Sigmoid colon (tissue), 7 donors: ENCODE measurements at places on chromosomes 11 and 22. TPM values are rescaled to one million over a fixed set of nuclear protein-coding genes. Genes with fewer than 3 reads are reported as not detected.

GLYAT gene
- total RNA-seq, result not detected

MYEOV gene
- total RNA-seq, result not detected

DNA sequence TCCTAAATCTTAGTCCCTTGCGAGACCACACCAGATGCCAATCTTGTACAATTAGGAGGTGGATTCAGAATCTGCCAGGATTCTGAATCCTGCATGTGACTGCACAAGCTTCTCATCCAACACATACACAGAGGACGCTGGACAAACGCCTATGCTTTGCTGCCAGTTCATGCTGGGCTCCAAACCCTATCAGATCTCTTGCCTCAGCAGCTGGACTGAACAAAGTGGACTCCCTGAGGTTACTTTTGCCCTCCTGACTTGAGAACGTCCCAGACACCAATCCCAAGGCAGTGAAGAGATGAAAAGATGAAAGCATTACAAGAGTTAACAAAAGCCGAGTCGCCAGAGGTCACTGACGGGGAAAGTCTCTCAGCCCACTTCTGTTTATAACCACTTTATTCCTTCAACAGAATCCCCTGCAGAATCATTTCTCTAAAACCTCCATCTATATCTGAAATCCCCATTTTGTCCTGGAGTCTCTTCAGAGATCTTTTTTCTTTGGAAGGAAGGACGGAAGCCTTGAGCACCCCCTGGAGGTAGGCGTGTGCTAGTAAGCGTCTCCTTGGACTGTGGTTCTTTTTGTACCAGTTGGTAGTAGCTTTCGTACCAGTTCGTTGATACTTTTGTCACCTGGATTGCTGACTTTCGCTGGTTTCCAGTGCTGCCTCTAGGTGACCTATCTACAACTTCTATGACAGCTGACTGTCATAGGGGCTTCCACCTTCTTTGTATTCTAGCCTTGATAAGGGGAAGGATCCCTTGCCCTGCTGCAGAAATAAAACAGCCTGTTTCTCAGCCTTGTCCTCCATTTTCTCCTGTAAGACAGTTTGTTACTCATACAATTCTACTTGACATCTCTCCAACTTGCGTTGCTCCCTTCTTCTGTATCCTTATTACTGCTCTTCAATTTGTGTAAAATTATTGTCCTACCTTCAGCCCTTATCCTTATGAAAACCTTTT is 26.1 kb upstream of the EED start:
- peak; percentile 77 for DNase-seq

GRCh38 chr11:118042796-118043195 is 34.1 kb upstream of the TMPRSS4 start:
- DNase-seq, result no peak

DNA sequence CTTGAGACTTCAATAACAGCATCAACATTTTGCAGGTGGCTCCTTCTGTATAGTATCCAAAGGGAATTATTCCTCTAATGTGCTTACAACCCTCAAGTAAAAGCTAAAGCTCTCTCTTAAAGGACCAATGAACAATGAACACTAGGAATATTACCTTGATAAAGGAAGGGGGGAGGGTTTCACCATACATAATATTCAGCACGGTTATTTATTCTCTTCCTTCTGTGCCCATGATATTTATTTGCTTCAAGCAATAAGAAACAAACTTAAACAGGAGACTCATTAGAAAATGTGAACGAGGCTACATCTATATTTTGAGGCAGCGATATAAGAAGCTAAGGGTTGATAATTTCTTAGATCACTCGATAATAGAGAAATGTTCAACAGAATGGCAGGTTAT is 21.2 kb downstream of the BLID start:
- DNase-seq, result no peak

GSTT2B gene
- total RNA-seq, result 9.4 TPM

GRCh38 chr22:36606114-36606513 is 77.1 kb upstream of the EIF3D start:
- no peak for DNase-seq

DNA sequence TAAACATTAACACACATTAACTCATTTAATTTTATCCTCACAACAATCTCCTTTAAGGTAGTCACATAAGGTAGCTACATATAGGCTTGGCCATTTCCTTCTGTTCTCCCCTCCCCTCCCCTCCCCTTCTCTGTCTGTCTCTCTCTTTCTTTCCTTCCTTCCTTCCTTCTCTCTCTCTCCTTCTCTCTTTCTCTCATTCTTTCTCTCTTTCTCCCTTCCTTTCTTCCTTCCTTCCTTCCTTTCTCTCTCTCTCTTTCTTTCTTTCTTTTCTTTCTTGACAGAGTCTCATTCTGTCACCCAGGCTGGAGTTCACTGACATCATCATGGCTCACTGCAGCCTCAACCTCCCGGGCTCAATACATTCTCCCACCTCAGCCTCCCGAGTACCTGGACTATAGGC is 22.3 kb upstream of the NUP160 start:
- DNase-seq, result no peak

RAB38 gene
- total RNA-seq, result not detected

DNA sequence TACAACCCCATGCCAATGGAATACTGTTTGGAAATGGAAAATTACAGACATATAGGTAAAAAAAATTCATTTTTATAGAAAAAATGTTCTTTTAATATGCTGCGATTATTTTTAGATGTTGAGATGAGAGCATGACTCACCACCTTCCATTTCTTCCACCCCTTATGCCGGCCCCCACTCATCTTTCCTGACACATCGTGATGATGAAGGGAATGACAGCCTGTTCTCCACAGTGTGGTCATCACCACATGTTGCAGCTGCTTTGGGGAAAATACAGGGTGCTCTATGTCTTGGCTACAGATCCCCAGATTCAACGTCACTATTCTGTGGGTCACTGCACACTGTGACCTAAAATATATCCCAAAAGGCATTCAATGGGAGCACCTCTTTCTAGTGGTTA is 916.2 kb downstream of the METTL15 start:
- no peak for DNase-seq

DNA sequence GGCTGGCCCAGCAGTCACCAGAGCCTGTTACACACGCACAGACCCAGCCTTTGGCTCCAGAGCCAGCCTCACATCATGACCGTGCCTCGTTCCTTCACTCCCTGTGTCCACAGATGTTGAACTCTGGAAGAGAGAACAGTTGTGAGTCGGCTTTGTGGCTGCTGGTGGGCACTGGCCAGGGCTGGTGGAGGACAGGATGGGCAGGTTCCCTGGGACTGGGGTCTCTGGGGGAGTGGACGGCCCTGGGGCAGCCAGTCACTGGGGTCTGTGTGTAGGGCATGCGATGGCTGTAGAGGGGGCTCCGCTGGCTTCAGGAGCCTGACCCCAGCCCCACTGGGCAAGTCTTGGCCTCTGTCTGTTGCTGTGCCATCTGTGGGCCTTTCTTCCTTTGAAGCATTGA is 1070.1 kb downstream of the BRD1 start:
- DNase-seq, result peak; percentile 48

- peak; percentile 24 for DNase-seq
These were observed 30.5 kb downstream of the PLA2G6 start for GRCh38 chr22:38151126-38151500.

DNA sequence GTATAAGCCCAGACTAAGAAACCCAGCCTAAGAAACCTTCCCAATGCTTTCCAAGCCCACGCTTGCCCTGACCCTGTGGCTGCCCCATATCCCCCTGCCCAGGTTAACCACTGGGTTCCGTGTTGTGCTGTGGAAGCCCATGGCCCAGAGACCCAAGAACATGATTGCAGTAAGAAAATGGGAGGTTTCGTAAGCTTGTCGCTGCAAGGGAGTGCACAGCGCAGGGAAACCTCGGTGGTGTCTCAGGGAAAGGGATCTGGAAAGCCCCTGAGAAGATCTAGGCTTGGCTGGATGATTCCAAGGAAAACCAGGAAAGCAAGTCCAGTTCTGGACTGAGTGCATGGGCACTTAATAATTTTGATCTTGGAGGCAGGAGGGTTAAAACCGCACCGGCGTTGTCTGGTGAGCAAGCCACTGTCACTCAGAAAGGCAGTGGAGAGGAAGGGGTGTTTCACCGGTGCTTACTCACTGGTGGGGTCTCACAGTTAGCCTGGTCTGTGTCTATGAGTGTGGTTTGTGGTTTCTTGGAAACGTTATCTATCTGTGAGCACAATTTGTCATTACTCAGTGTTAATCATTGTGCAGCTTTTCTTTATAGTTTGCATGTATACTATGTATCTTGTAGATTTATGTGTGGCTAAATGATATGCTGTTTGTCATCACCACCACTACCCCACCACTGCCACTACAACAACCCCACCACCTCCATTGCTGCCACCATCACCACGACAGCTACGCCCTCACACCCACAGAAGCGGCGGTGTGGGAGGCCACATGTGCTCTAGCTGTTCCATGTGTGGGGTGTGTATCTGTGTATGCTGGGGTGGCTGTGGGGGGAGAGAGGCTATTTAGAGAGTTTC is 53.3 kb upstream of the PRDM11 start:
- no peak for DNase-seq

DNA sequence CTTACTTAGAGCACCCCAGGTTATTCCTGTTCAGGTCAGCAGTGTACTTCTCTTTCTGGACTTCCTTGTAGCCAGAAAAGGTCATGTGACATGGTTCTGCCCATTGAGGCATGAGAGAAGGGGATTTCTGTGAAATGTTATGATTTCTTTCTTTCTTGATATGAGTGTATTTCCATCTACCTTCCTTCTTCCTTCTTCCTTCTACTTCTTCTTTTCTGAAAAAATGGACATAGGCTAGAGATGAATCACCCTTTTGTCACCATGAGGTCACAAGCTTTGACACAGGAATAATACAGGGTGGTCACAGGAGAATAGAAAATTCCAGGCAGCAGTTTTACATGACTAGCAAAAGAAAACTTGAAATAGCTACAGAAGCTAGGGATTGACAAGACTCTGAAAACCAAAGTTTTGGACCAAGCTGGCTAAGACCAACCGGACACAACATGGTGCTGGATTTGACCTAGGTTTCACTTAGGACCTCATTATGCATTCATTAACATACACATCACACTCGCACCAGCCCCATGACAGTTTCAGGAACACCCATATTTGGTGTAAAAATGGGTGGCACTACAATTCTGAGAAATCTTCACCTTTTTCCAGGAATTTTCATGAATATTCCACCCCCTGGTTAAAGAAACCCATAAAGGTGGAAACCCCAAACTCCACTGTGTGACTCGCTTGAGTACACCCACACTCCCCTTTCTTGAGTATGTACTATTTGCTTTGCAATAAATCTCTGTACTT is 21.2 kb upstream of the MAP6 start:
- DNase-seq, result no peak

- DNase-seq, result peak; percentile 76
These were observed 443.4 kb downstream of the MIAT start for GRCh38 chr22:27100789-27101188.

DNA sequence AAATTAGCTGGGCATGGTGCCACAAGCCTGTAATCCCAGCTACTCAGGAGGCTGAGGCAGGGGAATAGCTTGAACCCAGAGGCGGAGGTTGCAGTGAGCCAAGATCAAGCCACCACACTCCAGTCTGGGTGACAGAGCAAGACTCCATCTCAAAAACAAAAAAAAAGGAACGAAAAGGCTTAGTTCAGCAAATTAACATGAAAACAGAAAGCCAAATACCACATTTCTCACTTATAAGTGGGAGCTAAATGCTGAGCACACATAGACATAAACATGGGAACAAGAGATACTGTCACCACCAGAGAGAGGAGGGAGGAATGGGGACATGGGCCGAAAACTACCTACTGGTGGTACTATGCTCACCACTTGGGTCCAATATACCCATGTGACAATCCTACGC is 38.6 kb downstream of the SCGB1A1 start:
- DNase-seq, result no peak

GRCh38 chr11:85756401-85757200 is 54.3 kb downstream of the SYTL2 start:
- DNase-seq, result no peak

DNA sequence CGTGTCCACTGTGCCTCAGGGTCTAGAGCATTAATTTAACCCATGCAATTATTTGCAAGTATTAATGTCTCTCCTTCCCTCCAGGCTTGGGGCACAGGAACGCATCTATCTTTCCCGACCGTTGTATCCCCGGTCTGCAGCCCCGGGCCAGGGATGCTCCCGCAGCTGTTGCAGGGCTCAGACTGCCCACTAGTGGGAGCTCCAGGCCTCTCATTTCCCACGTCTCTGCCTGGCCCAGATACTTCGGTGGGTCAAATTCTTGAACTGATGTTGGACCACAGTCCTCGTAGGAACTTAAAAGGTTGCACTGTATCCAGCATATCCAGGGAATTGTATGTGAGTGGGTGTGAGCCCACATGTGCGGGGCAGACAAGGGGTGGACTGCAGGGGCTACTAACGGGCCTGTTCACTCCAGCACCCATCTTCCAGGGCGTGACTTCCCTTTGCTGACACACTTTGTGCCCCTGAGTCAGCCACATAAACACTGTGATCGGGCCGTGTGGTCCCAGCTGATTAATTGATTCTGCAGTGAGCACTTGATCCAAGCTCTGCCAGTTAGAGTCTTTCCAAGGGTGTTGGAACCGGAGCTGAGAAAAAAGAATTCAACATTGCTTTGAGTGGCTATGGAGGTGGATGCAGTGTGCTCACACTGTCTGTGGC is 451.3 kb downstream of the TBC1D22A start:
- peak; percentile 33 for DNase-seq

TCN2 gene
- total RNA-seq, result 26.2 TPM

GRCh38 chr11:60762851-60763691 is 6.4 kb downstream of the MS4A15 start:
- no peak for DNase-seq

DNA sequence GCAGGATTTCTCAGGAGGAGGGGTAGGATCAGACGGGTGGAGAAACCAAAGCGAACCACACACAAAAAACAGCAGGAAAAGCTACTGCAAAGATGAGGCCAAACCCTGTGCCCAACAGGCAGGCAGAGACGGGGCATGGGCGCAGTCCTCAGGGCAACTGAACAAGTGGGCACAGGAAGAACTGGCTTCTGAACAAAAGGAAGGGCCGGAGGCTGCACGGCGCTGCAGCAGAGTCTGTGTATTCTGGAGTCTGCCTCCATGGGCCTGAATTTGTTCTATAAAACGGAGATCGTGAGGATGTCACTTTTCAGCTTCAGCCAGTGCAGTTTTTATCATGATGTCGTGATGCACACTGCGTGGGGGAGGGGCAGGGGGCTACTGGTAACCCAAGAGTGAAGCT is 1026.0 kb downstream of the TBC1D22A start:
- DNase-seq, result no peak

- peak; percentile 72 for DNase-seq
These were observed at the start of gene FAM181B for GRCh38 chr11:82733444-82734119. Gene FAM181B (minus strand): TSS chr11:82733864. CDS start chr11:82733729, 135 bp downstream.
